NCI-H82 (cell line): ENCODE measurements at places on chromosomes 12 and 14.
A peak's percentile ranks its signal among the peaks of the same experiment; 100 is the strongest.

GRCh38 chr12:52557476-52557875 lies 4.5 kb upstream of the KRT71 start:
- no peak for DNase-seq

- no peak for DNase-seq
These were observed 92.8 kb downstream of the LRFN5 start for GRCh38 chr14:41699486-41699885.

- DNase-seq = no peak
These were observed 28.2 kb downstream of the KIAA0586 start for GRCh38 chr14:58455593-58456265.

DNA sequence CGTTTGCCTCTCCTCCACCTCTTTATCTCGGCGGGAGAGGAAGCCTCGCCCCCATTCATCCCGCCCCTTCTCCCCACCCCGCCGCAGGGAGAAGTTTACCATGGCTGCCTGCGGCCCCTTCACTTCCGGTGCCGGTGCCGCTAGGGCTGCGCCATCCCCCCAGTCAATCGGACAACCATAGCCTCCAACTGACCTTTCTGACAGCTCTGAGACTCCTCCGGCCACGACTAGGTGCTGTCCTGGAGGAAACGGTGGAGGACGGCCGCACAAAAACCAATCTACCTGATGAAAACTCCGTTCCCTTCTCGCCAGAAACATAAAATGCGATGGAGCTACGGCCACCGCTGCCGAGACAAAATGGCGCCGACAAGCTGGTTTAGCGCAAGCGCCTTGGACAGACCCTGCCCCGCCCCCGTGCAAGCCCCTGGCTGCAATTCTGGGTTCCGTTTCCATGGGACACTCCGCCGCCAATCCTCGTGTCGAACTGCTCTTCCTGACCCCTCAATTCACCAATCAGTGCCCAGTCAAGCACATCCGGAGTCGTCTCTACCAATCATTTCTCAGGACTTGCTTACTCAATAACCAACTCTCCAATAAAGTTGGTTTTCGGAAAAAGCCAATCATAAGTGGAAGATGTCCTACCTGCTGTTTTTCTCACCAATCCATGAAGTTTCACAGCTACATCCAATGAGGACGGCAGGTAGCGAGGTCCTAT lies 436 bp upstream of the ARID4A start:
- DNase-seq = peak; percentile 99

- DNase-seq = no peak
These were observed 36.5 kb downstream of the TDP1 start for GRCh38 chr14:89992273-89992672.

DNA sequence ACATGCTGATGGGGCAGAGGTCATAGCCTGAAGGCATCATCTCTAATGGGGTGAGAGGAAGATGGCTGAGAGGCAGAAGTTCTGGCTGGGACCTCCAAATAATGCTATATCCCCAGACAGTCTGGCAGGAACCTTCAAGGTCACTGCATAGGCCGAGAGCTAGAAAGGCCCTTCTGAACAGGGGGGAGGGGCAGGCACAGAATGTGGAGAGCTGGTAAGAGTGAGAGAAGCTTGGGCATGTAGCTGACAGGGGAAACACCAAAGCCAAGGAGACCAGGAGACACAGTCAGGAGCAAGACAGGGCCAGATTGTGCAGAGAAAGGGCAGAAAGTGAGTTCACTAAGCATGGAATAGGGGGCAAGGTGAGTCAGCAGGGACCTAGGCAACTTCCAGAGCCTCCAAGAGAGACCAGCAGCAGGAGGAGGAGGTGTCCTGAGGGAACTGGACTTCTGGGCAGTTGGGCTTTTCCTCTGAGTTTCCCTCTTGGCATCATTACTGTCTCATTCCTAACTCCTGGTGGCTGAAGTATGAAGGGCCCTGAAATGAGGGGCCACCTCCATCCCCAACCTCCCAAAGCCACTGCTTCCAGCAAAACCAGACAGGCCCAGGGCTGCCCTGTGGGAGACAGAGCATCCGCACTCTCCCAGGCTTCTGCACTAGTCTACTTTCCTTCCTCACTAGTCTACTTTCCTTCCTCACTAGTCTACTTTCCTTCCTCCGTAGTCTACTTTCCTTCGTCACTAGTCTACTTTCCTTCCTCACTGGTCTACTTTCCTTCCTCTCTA lies 17.1 kb downstream of the ANO2 start:
- DNase-seq = no peak

GRCh38 chr12:57864442-57865083 lies 18.0 kb upstream of the CTDSP2 start:
- no peak for DNase-seq

- no peak for DNase-seq
These were observed 1123.6 kb upstream of the SEL1L start for GRCh38 chr14:82657186-82657675.

DNA sequence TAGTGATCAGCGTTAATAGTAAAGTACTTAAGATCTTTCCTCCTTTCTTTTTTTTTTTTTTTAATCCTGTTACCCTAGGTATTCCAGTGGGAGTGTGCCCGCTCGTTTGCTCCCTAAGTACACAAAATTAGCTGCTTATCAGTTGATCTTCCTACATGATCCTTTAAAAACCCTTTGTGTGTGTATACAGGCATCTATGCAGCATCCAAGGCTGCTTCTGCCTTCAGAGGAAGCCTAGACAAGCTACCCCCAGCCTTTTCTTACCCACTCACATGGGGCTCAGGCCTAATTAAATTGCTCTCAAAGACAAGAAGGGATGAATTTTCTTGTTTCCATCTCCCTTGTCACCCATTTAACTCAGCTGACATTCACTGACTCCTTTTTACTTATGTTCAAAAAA lies 343.4 kb upstream of the LMO3 start:
- peak; percentile 97 for DNase-seq

GRCh38 chr12:129607301-129607700 lies 296.5 kb downstream of the TMEM132D start:
- no peak for DNase-seq
